Fibroblast of skin of abdomen (primary cell): ENCODE measurements at places on chromosomes 5 and 9.

DNA sequence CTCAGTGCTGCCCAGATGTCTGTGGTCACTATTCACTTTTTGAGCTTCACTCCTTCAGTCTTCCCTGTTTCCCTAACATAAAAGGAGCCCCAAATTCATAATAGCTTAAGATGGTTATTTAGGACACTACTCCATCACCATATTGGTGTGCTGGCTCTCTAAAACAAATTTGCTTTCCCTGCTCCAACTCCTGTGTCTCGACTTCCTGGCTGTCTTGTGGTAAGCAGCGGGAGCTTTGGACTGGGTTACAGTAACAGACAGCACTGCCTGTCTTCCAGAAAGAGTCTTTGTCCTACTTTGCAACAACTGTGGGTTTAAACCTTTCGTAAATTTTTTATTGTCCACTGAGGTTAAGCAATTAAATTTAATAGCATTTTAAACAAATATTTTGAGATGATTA lies 389.4 kb downstream of the CDH9 start:
- DNase-seq, result no peak

DNA sequence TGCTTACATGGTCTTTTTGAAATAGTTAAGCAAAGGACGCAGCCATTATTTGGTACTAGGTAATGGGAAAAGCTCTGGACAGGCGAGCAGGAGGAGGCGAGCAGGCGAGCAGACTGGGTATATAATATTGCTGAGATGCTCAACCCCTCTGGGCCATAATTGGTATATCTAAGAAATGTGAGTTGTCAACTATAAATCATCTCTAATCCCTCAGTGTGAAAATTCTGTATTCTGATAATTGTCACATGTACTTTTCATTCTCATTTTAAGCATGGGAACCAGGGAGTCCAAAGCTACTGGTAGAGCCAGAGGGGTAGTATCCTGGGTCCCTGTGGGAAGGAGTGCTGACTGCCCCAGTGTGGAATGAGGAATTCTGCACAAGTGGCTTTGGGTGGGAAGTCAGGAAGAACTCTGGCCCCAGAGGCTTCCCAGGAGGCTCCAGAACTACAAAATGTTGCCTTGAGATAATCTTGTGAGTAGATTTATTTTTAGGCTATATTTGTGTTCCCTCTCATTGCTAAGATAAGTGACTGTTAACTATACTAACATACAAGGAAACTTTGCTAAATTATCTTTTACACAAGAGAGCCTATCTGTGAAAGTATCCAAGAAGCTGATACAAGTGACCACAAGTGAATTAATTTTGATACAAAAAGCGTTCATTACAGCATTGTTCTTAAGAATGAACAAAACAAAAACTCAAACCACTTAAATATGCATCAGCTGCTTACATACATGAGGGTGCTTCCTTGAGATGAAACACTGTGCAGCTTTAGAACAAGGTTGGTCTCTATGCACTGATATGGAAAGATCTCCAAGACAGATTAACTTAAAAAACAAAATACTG lies 70.5 kb upstream of the TNFAIP8 start:
- DNase-seq, result no peak

DNA sequence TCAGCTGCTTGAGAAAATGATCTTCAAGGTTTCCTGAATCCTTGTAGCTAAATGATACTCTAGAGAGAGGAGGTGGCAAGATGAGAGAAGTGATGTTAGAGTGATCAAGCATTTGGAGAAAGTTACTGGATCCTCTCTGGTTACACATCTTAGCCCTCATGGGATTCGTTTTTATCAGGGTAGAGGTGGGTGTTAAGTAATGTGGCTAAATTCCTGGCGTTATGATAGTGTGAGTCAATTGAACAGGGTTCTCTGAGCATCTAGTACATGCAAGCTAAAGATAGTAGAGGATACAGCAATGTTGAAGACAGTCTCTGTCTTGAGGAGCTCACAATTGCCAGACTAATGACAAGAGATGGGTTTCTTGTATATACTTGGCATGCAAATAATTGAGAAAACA lies 123.7 kb downstream of the PSD2 start:
- no peak for DNase-seq

- no peak for DNase-seq
Measured at GRCh38 chr9:2022560-2022959, 7.4 kb downstream of the SMARCA2 start.

DNA sequence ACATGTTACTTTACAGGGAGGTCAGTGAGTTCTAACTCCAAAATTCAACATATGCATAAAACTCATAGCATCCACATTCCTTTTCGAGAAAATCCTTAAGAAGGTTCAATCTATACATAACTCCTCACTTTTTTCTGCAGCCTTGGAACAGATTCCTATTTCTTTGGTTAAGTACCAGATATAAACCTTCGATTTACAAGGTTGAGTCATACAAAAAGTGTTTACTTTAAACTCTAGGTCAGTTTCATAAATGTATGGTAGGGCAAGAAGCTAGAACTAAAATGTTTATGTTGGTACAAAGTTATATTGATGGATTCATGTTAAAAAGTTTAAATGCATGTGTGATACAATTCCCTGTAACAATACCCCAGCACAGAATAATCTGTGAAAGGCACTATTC lies 19.4 kb downstream of the CDKN2AIPNL start:
- DNase-seq, result no peak

DNA sequence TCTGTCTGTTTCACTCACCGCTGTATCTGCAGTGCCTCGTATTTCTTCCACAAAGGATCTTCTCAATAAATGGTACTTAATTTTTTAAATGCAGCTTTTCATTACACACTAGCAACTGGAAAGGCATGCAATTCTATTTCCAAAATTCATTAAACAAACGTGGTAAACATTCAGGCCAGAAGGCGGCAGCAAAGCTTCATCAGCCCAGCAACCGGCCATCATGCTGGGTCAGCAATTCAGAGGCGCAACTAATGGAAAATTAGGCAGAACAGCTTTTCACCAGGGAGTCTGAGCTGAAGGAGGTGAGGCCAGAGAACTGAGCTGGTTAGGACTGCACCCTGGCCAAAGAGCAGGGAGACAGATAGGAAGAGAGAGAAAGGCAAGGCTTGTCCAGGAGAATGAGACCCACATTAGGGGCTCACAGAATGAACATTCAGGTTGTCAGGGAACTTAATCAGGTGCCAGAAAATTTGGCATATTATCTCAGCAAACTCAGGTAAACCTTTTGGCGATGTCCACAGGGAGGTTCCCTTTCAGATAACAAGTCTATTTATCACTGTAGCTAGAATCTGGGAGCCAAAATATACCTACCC lies 17.7 kb upstream of the RNF180 start:
- DNase-seq, result peak; percentile 44

DNA sequence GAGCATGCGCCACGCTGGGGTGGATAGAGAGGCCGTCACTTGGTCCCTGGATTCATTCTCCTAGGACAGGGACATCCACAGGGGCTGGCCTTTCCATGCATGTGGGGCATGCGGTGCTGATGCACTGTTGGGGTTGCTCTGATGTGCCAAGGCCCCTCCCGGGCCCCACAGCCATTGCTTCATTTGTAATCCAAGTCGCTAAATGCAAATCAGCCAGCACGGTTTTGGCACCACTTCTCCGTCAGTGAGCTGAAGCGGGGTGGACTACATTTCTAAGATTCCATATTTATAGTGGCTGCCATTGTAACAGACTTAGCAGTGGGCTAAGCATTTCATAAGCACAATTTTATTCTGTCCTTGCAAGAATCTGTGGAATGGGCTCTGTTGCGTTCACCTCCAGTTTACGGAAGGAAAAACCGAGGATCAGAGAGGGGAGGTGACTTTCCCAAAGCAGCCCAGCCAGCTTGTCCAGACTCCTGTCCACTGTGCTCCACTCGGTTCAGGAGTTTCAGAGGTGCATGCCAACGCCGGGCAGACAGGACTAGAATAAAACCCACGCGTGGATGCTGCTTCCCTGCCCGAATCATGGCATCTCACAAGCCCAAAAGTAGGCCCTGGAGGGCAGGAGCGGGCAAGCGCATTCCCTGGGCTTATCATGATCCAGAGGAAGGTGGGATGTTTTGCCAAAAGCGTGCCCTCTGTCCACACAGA lies 102.6 kb upstream of the COL5A1 start:
- DNase-seq, result peak; percentile 83

GRCh38 chr5:171410181-171410580 lies 9.3 kb upstream of the FGF18 start:
- DNase-seq, result no peak

DNA sequence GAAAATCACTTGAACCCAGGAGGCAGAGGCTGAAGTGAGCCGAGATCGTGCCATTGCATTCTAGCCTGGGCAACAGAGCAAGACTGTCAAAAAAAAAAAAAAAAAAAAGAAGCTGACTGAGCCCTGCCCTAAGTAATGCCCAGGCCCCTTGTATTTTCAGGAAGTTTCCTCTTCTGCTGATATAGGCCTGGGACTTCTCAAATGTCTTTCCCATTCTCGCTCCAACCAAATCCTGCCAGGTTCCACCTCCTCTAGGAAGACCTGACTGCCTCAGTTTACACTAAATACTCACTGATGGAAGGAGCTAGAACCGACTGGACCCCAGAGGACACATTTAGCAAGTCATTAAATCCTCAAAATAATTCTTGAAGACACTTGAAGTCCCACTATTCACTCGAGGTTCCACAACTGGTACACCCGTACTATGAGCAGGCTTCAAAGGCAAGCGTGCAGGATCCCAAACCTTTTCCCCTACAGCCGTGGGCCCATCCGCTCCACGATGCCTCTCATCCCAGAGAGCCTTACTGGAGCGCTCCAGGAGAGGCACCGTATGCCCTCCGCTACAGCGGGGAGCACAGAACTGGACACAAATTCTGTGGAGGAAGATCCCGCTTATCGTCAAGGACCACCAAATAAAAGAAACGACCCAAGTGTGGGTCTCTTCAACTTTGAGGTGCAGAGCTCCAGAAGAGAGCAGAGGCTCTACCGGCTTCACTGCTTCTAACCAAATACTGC lies 676 bp downstream of the NOL6 start:
- DNase-seq, result no peak

- no peak for DNase-seq
Measured at GRCh38 chr5:16727755-16728325, 111.0 kb upstream of the RETREG1 start.

- DNase-seq, result peak; percentile 68
Measured at GRCh38 chr5:127757576-127757975, 54.4 kb downstream of the CCDC192 start.

- DNase-seq, result no peak
Measured at GRCh38 chr9:129183495-129184218, 5.6 kb upstream of the IER5L start.

DNA sequence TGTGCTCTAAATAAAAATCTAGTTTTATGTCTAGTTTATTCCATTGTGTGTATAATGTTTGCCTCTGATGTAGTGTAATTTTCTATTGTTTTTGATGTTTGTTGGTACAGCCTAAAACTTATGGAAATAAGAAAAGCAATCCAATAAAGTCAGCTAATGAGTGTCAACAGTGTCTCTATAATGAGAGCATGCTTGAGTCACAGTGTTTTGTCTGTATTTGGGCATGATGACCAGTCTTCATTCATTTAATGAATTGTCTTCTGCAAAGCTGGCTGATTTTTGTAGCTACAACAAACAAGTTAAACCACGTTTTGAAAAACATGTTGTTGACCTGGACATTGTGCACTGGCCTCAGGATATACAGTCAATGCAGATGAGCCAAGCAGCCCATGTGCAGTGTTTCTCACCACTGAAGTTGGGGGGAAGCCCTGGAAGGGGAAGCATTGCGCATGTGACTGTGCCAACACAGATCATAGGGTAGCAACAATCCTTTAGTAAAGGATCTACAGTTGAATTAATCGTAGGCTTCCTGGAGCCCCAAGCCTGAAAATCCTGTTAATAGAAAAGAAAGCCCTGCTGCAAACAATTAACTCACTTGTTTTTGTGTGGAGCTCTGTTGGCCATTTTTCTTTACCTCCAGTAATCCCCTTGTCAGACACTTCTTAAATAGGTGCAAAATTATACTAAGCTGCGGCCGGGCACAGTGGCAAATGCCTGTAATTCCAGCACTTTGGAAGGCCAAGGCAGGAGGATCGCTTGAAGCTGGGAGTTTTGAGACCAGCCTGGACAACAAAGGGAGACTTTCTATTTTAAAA lies 88.0 kb downstream of the INIP start:
- DNase-seq, result no peak

- peak; percentile 16 for DNase-seq
Measured at GRCh38 chr9:19232823-19233194, 2.3 kb downstream of the DENND4C start.

DNA sequence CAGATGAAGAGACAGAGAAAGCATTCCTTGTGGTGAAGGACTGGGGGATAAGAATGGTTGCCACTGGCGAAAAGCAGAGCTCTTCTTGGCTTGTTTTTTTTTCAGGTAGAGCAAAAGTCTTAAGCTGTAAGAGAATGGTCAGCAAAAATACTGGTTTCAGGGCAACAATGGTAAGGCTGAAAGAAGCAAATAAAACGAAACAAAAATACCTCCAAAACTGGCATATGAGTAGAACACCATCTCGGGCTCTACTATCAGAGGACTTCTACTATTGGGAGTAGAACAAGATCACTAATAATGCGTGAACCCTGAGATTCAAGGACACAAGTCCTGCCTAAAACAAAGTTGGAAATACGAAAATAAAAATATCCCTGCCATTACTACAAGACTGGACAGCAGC lies 1823.2 kb upstream of the CDH6 start:
- DNase-seq, result no peak

- DNase-seq, result no peak
Measured at GRCh38 chr5:167296661-167297060, 994.8 kb upstream of the WWC1 start.

GRCh38 chr9:132365986-132366385 lies 11.2 kb upstream of the SETX start:
- DNase-seq, result no peak

GRCh38 chr5:10525124-10525495 lies 38.8 kb upstream of the ANKRD33B start:
- DNase-seq, result no peak

- DNase-seq, result no peak
Measured at GRCh38 chr9:28678097-28678496, 1104.8 kb upstream of the C9orf72 start.

DNA sequence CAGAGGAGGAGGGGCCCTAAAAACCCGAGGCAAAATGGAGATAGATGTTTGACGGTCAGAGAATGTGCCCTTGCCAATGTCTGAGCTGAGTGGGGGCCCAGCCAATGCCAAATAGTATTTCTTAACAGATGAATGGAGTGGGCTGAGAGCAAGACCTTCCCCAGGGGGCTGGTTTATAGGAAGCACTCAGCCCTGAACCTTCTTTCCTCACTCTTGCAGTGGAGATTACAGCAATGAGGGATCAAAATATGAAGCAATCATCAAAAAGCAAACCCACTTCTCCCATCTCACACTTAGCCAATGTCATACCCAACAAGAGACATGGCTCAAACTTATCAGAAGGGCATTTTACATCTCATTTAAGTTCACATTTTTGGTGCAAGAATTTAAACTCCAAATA lies 350.3 kb downstream of the GADD45G start:
- no peak for DNase-seq

- DNase-seq, result no peak
Measured at GRCh38 chr5:109914906-109915305, 225.2 kb downstream of the MAN2A1 start.

GRCh38 chr5:54637654-54638053 lies 120.1 kb downstream of the SNX18 start:
- DNase-seq, result no peak

- DNase-seq, result peak; percentile 51
Measured at GRCh38 chr5:176995896-176996767, 10.4 kb downstream of the UIMC1 start.
